ENCODE measurements at places on chromosomes 6 and 20. TPM values are rescaled to one million over a fixed set of nuclear protein-coding genes. Genes with fewer than 3 reads are reported as not detected.
A peak's percentile ranks its signal among the peaks of the same experiment; 100 is the strongest.

DNA sequence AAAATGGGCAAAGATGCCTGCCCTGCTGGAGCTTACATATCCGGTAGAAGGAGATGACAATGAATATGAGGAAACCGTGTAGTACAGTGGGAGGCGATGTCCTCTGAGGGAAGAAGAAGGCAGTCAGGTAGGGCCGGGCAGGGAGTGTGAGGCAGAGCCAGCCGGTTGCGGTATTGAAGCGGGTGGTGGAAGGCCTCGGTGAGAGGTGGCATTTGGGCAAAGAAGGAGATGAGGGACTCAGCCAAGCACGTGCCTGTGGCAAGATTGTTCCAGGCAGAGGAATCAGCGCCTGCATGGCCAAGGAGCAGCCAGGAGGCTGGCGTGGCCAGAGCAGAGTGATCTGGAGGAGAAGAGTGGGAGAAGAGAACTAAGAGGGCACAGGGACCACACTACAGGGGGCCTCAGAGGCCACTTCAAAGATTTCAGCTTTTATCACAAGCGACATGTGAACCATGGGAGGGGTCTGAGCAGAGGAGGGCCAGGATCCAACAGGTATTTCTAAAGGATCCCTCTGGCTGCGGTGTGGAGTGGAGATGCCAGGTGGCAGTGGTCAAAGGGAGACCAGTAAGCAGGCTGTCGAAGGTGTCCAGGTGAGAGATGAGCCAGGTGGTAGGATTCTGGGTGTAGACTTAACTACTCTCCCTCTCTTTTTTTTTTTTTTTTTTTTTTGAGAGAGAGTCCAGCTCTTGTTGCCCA, 13.8 kb downstream of the MDFI start:
- H3K4me3 ChIP-seq: no peak overlapping the region
- H3K27me3 ChIP-seq: no peaks in the 10 kb centered on the region
- DNase-seq: no peak
- peaks cover 2% of the 10 kb centered on the region for H3K4me1 ChIP-seq

The ZC2HC1B gene
- not detected for total RNA-seq

DNA sequence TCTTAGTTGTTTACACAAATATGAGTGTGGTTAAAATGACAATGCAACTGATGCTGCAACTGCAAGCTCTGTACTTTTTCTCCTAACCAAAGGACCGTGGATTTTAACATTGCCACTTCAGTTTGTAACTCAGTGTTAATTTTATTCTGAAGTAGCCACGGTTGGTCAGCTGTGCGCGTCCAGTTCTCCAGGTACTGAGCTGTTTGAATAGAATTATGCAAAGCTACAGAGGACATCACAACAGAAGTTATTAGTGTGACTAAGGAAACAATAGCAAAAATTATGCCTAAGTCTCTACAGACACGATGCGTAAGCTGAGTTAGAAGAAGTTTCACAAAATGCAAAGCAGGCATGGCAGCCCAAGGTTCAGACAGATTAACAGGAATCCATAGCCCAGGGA, 4.4 kb upstream of the ABHD12 start:
- no peaks in the 10 kb centered on the region for H3K27me3 ChIP-seq
- no peak overlapping the region for H3K4me3 ChIP-seq
- DNase-seq: no peak
- no peaks in the 10 kb centered on the region for H3K36me3 ChIP-seq

DNA sequence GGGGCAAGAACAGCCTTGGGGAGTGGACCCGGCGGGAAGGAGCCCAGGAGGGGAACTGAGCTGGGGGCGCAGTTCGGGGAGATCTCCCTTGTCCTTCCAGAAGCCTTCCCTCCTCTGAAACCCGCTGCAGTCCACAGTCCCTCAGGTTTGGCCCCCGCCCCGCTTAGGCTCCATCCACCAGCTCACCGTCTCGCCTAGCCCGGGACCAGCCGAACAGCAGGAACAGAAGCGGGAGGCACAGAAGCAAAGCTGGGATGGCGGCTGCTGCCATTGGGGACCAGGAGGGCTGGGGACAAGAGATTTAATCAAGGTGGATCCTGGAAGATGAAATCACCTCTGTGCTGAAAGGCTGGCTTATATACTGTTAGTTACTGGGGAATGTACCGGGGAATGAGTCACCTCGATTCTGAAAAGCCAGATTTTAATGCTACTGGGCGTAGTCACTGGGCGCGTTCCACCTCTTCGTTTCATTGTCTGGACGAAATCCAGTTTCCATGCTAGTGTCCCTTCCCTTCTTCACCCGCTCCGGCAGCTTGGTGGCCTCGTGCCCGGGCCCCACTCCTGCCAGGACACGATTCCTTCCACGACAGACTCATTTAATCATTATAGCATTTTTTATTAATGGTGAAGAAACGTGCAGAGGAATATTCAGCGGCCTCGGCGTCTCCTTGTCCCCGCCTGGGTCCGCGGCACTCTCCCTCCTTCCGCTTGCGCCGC, at the start of gene RAET1L:
TSS of gene RAET1L (minus strand) at position 332 of the 717 bp plus-strand sequence. CDS start at position 271, 61 bp downstream.
- peak within 1 kb of the TSS; percentile 59 for H3K27ac ChIP-seq
- H3K4me1 ChIP-seq: peaks cover 17% of the 10 kb centered on the region
- H3K36me3 ChIP-seq: no peaks in the 10 kb centered on the region
- H3K27me3 ChIP-seq: no peaks in the 10 kb centered on the region

DNA sequence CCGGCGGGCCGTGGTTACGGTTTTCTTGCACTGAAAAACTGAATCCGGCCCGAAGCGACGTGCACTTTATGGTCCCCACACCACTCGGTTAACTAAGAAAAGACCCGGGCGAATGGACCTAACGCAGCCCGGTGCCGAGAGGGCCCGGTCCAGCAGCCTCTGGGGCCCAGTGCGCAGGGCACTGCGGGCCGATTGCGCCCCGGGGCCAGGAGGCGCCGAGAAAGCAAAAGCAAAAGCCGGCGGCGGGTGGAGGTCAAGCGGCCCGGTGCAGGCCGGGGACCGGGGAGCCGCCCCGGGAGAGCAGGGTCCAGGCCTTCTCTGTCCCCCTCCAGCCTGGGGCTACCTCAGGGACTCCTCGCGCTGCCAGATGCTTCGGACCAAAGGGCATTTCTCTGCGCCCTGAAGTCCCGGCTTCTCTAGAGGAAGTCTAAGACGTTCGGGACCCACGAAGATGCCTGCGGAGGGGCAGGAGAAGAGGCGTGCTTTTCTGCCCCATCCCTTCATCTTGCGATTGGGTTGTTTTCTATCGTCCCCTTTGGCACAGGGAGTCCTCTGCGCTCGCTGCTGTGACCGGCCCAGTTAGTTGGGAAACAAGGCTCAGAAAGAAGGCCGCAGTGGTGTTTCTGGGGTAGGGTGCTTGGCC, 4.4 kb downstream of the FOXF2 start:
- no peaks in the 10 kb centered on the region for H3K4me1 ChIP-seq
- H3K4me3 ChIP-seq: no peak overlapping the region
- H3K27ac ChIP-seq: no peak overlapping the region

- no peak overlapping the region for H3K4me3 ChIP-seq
- no peak overlapping the region for H3K27ac ChIP-seq
- H3K36me3 ChIP-seq: peaks cover 61% of the 10 kb centered on the region
- peaks cover 17% of the 10 kb centered on the region for H3K4me1 ChIP-seq
- H3K27me3 ChIP-seq: no peaks in the 10 kb centered on the region
These were observed 4.5 kb downstream of the DPM1 start for GRCh38 chr20:50953821-50954220.

GRCh38 chr20:31355981-31356380, 12.4 kb upstream of the DEFB118 start:
- H3K27ac ChIP-seq: no peak overlapping the region
- H3K4me1 ChIP-seq: no peaks in the 10 kb centered on the region
- no peak overlapping the region for H3K4me3 ChIP-seq
- peak; percentile 3 for DNase-seq
- H3K36me3 ChIP-seq: no peaks in the 10 kb centered on the region

- H3K36me3 ChIP-seq: no peaks in the 10 kb centered on the region
- 0 out of 2 replicates have a peak overlapping the region, but pooled peaks have one; percentile 28 for H3K27ac ChIP-seq
- no peak overlapping the region for H3K4me3 ChIP-seq
- DNase-seq: peak; percentile 55
- no peaks in the 10 kb centered on the region for H3K27me3 ChIP-seq
- H3K4me1 ChIP-seq: peaks cover 17% of the 10 kb centered on the region
These were observed 33.4 kb downstream of the SLC2A4RG start for GRCh38 chr20:63772781-63773518.

The VWA7 gene
- total RNA-seq: 1.9 TPM

The PPP1R16B gene
- 0.12 TPM for total RNA-seq

The UQCC2 gene
- 70.0 TPM for total RNA-seq

The SDCBP2 gene
- 14.4 TPM for total RNA-seq

The HCRTR2 gene
- total RNA-seq: not detected

The RIMS4 gene
- total RNA-seq: 0.04 TPM

DNA sequence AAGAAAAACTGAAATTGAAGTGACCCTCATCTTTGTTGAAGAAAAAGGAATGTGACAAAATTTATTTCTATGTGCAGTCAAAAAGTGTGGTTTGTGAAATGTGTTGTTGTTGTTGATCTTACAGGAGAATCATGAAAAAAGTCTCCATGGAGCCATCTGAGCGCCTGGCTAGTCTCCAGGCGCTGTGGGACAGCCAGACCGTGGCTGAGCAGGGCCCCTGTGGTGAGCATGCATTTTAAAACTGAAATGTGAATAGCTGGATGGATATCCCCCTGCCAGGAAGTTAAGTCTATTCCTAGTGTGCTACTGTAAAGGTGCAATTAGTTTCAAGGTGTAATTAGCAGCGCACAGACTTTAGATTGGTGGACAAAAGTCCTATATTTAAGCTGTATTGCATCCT, 170.6 kb downstream of the CARMIL1 start:
- H3K27me3 ChIP-seq: no peaks in the 10 kb centered on the region
- no peak for DNase-seq
- H3K4me3 ChIP-seq: no peak overlapping the region
- H3K4me1 ChIP-seq: peaks cover 58% of the 10 kb centered on the region

DNA sequence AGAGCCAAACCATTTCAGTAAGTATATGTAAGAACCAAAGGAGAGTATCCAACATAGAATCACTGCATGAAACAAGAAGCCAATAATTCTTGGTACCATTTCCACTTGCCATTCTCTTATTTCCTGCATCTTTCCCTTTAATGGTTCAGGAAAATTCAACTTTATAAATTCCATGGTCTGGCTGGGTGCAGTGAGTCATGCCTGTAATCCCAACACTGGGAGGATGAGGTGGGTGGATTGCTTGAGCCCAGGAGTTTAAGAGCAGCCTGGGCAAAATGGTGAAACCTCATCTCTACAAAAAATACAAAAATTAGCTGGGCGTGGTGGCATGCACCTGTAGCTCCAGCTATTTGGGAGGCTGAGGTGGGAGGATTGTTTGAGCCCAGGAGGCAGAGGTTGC, 21.2 kb downstream of the NHLRC1 start:
- no peak overlapping the region for H3K27ac ChIP-seq
- no peak overlapping the region for H3K4me3 ChIP-seq
- DNase-seq: peak; percentile 26
- H3K36me3 ChIP-seq: no peaks in the 10 kb centered on the region
- H3K27me3 ChIP-seq: no peaks in the 10 kb centered on the region

DNA sequence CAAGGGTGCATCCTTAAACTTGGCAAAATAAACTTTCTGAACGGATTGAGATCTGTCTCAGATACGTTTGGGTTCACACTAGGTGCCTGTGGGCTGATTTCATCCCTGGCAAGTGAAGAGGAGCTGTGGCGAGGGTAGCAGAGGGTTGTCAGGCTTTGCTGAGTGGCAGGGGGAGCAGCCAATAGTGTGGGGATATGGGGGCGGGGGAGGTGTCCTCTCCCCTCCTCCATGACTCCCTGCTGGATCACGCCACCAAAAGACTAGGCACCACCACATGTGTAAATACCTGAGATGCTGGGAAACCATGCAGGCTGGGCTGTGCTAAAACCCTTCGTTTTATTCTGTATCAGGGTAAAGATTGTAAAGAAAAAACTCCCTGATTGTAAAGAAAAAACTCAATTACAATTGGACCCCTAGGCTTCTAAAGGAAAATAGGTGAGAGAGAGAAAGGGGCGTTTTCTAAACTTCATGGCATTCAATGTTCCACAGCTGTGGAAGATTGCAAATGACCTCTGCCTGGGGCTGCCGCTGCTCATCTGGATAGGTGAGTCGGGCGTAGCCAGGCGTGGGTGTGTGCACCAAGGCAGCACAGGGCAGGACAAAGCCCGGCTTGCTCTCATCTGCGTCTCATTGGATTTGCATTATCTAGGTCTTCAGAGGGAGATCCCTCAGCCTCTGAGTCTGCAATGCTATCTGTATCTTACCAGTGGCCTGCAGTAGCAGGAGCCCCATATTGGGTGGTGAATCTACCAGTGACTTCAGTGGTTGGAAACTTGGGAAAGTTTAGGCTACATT, 26.9 kb upstream of the ADTRP start:
- no peaks in the 10 kb centered on the region for H3K27me3 ChIP-seq
- H3K4me3 ChIP-seq: no peak overlapping the region
- H3K36me3 ChIP-seq: no peaks in the 10 kb centered on the region
- H3K27ac ChIP-seq: no peak overlapping the region
- no peak for DNase-seq

The CRISP2 gene
- total RNA-seq: not detected

The ADGRF4 gene
- 4.2 TPM for total RNA-seq

The ATAT1 gene
- 4.6 TPM for total RNA-seq

GRCh38 chr6:75997696-75998095, 74.8 kb downstream of the IMPG1 start:
- no peaks in the 10 kb centered on the region for H3K27me3 ChIP-seq
- H3K4me3 ChIP-seq: no peak overlapping the region
- DNase-seq: no peak
- no peak overlapping the region for H3K27ac ChIP-seq
- H3K36me3 ChIP-seq: no peaks in the 10 kb centered on the region
- H3K4me1 ChIP-seq: no peaks in the 10 kb centered on the region

DNA sequence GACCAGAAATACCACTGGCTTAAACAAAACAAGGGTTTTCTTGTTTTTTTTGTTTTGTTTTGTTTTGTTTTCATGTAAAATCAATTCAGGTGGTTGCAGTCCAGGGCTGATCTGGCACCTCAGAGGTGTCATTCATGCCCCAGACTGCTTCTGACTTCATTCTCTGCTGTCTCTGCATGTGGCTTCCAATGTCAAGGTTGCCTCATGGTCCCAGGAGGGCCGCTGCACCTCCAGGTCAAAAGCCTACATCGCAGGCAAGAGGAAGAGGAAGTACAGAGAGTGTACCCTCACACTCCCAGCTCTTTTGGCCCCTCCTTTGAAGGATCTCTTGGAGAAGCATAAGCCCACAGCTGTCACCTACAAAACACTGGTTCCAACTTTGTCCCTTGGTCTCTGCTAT, 1.4 kb upstream of the BTN3A1 start:
- H3K27ac ChIP-seq: no peak overlapping the region
- H3K36me3 ChIP-seq: no peaks in the 10 kb centered on the region
- peaks cover 7% of the 10 kb centered on the region for H3K4me1 ChIP-seq
- no peaks in the 10 kb centered on the region for H3K27me3 ChIP-seq

The TGM2 gene
- total RNA-seq: 773 TPM

DNA sequence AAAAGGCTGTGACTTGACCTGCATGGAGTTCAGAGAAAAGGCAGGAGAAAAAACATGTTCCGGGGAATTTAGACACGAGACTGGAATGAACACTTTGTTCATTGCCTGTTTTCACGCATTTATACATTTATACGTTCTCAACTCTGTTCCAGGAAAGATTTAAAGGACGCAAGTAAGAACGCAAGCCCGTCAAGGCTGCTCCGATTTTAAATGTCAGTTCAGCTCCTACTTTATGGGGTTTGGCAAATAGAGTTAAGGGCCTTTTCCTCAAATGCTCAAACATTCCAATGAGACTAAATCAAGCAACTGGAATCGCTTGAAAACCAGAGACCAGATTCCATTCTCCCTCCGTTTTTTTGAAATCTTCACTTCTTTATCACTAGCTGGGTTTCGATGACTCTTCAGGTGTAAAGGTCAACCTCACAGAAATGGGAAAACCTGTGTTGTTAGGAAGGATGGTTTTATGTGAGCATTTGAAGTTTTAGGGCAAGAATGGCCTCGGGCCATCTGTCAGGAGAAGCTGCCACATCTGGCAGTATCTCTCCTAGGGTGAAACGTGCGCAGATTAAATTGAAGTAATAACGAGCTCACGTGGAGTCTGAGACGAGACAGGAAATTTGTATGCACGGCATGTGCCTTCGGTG, 24.9 kb downstream of the TTLL2 start:
- H3K36me3 ChIP-seq: no peaks in the 10 kb centered on the region
- no peak overlapping the region for H3K4me3 ChIP-seq
- H3K27me3 ChIP-seq: no peaks in the 10 kb centered on the region
- no peak for DNase-seq

The IMPG1 gene
- not detected for total RNA-seq
